ENCODE measurements at places on chromosomes 6 and 20.

- no peak for DNase-seq
Measured at GRCh38 chr6:166162599-166163342, 4.9 kb downstream of the TBXT start.

DNA sequence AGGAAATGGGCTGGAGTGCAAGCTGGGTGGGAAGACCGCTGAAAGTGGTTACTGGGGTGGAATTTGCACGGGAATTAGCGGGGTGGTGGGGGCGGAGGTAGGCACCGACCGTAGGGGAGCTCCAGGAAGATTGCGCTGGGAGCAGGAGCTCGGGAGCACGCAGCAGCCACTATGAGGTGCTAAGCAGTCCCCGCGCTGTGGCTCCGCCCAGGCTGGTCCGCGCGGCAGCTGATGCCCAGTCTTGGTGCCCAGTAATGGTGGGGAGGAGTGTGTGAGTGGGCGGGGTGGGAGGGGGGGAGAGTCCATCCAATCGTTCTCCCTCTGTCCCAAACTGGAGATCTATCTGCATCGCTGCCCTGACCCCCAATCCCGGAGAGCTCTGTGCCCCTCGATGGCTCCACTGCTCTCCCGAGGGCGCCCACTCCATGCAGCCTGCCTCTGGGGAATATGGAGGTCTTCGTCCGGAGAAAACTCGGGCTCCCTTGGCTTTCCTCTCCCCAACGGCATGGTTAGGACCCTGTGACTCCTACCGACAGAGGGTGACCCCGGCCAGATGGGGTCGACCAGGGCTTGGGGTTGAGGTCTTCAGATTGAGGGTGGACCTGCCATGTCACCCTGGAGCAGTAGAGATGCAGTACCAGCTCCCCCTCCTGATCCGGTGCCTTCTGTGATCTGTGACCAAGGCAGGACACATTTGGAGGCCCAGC lies 5.3 kb downstream of the TP53TG5 start:
- no peak for DNase-seq

GRCh38 chr6:115613488-115613887 lies 447.2 kb downstream of the FRK start:
- DNase-seq, result no peak

DNA sequence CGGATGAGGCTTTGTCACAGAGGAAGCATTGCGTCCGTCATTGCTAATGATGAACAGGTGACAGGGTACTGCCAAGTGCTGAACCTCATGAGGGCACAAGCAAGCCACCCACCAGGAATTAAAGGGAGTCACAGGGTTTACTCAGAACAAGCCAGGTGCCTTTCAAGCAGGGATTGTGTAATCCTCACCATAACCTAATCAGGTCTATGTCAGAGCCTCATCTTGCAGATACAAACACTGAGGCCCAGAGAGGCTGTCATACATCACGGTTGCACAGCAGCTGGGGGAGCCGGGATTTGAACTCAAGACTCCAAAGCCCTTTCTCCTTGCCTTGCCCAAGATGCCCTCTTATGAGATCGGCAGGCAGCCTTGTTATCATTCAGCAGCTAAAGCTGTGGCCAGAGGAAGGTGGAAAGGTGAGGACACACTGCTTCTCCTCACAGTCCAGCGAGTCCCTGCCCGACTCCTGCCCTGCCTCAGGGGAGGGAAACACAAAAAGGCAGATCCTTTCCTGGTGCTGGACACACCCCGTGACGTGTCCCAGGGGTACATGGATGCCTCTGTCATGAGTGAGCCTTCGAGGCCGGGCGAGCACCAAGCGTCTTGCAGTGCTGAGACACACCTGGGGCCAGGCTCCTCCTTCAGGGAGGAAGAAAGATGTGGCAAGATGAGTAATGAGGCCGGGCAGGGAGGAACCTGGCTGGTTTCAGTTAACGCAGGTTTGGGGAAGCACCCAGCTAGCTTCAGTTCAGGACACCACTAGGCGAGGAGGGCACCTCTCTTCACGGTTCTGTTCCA lies 214.9 kb downstream of the LY86 start:
- DNase-seq, result peak; percentile 26

DNA sequence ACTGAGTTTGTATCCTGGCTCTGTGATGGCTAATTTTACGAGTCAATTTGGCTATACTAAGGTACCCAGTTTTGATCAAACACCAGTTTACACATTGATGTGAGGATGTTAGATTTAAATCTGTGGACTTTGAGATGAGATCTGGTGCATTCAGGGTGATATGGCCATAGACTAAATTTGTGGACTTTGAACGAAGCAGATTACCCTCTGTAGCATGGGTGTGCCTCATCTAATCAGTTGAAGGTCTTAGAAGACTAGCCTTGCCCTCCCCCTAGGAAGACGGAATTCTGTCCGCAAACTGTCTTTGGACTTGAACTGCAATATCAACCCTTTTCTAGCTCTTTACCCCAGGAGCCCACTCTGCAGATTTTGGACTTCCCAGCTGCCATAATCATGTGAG lies 547.8 kb upstream of the CITED2 start:
- no peak for DNase-seq

GRCh38 chr6:25232479-25232878 lies 46.7 kb upstream of the CARMIL1 start:
- no peak for DNase-seq

DNA sequence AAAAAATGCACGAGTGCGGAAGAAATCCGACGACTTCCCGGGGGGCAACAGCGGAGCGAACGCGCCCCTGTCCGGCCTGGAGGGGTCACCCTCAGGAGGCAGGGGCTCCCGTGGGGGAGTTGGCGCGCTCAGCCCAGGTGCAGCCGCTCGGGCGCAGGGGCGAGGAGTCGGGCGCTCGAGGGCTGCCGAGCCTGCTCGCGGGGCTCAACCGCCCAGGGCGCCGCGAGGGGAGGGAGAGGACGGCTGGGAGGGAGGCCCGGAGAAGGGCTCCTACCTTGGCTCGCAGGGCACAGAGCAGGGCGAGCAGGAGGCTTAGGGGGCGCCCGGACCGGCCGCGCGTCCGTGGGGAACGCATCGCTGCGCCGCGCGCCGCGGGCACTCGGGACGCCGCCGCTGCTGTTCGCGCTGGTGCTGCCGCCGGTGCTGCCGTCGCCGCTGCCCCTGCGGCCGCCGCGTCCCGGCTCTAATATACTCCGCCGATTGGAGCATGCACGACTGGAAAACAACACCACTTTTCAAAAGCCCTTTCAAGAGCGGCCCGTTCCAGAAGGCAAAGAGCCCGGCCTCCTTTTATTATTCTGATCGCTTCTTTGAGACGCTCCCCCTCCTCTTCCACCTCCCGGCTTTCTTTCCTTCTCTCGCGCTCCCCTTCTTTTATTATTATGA lies 490 bp downstream of the JAG1 start:
- peak; percentile 47 for DNase-seq

DNA sequence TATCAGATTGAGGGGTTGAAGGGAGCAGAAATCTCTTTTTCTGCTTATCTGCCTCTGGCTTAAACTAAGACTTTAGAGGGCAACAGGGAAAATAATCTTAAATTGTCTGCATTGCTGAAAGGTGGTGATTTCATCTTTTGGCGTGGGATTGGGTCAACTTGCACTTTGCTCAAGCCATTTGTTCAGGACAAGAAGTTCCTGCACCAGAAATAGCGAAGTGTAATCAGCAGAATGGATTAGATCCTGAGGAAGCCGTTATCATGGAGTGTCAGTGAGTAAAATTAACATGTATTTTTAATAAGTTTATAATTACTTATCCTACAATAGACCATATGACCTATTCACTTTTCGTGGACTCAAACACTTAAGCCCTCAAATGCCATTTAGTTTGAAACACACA lies 249.3 kb downstream of the CD83 start:
- no peak for DNase-seq

DNA sequence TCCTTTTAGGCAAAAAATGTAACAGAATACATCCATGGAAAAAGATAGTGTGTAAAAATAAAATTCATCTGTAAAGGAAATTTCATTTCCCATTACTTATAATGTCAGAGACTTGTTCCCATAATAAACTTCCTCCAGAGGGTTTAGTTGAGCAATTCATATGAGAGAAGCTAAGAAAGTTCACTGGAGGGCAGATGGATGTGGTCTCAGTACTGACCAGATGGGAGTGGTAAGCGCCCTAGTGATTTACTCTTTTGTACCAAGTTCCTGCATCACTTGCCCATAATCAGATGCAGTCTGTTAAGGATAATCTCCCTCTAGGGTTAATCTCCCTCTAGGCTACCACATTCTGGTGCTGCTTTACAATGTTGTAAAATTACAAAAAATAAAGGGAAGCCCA lies 61.7 kb downstream of the ESF1 start:
- no peak for DNase-seq

GRCh38 chr6:52423971-52424381 lies 3.8 kb downstream of the EFHC1 start:
- no peak for DNase-seq

GRCh38 chr20:55186228-55186627 lies 710.8 kb downstream of the DOK5 start:
- no peak for DNase-seq

DNA sequence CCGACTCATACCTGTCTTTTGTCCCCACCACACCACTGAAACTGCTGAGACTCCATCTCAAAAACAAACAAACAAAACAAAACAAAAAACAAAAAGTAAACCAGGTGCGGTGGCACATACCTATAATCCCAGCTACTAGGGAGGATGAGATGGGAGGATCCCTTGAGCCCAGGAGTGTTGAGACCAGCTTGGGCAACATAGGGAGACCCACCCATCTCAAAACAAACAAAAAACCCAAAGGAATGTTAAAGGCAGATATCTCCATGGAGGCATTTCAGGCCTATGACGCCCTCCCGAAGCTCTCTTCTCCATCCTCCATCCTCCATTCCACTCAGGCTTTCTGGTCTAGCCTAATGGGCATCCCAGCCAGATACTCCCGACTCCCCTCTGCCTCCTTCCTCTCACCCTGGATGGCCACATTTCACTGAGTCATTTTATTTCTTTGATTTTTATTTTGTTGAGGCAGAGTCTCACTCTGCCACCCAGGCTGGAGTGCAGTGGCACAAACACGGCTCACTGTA lies 3.2 kb upstream of the SLC4A11 start:
- DNase-seq, result no peak

- no peak for DNase-seq
Measured at GRCh38 chr6:166036316-166037095, 131.1 kb downstream of the TBXT start.

DNA sequence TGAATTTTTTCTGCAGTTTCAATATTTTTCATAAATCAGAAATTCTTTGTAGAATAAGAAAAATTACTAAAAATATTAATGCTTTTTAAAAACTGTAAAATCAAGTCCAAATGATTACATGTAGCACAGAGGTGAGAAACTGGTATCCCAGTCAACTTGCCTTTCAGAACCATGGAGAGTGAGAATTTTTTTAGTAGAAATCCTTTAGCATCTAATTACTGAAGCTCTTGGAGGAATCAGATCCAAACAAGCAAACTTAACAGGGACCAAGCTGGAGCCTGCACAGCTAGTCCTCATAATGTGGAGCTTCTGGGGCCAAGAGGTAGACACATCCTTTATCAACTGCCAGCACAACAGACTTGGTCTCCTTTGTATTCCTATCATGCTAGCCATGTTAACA lies 724.5 kb downstream of the TFAP2A start:
- no peak for DNase-seq

DNA sequence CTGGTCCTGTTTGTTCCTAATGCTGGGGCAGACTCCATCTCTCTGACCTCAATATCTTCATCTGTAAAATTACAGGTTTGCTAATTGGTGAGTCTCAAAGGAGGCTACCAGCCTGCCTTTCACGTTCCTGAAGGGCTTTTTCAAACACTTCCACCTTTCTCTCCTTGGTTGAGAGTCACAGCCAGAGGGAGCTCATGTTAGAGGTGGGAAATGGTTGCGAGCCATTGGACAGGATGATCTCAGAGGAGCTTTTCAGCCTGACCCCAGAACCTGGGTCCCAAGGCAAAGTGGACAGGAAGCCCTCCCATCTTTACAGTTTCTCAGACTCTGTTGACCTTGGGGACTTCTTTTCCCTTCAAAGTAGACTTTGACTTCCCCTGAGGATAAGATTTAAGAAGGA lies 37.6 kb downstream of the NDUFAF5 start:
- DNase-seq, result no peak

DNA sequence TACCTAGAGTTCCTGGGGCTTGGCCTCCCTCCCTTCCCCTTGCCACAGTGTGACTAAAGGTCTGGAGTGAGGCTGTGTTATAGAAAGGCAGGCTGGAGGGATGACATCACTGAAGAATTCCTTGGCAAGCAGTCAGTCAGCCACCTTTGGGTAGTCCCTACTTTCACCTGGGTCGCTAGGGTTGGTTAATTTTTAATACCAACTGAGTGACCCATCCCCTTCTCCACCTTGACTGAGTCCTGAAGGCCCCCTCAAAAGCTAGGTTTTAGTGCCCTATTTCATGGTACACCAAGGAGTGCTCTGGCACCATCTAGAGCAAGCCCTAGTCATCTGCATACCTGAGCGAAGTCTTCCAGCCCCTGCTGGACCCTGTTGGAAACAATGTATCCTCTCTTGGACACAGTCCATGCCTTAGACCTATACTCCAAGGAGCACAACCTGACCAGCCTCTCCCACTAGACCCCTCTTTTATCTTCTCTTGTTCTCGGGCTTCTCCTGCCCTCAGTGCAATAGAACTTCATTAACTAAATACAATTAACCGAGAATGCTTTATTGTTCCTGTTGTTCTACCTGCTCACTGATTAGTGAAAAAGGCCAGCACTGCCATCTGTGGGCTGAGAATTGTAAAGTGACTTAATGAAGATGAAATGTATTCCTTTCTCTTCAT lies 44.6 kb downstream of the RIN2 start:
- peak; percentile 25 for DNase-seq

DNA sequence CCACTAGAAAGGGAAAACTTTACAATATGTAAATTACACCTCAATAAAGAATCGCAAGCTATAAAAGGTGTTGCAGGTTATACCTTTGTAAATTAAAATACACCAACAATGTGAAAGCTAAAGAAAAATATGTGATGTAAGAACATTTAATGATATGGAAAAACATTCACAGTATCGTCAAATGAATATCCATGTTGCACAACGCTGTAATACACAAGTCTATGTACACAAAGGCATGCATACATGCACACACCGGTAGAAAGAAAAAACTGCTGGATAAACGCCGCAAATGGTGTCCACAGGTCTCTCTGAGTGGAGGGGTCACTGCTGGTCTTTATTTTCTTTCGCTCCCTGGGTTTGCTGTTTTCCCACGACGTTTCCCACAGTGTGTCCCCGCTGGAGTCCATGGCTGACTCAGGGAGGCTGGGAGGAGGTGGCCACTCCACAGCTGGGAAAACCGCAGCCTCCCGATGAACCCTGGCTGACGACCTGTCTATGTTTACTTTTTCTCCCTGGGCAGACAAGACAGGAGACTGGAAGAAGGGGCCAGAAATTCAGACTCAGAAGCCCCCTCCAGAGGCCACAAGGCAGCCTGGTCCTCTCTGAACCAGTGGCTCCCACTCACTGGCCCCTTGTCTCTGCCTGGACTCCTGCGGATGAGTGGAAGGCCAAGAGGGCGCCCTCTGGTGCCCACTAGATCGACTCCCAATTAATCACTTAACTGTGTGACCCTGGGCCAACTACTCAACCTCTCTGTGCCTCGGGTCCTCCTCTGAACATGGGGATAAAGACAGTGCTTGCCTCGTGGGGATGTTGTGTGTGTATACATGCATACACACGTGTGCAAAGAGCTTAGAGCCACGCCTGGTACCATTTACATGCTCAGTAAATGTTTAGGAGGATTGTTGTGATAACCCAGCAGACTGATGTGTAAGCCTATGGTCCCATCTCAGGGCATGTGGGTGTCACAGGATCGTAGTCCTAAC lies 12.8 kb upstream of the BPI start:
- peak; percentile 54 for DNase-seq
